ENCODE measurements at places on chromosomes 7 and 10.

DNA sequence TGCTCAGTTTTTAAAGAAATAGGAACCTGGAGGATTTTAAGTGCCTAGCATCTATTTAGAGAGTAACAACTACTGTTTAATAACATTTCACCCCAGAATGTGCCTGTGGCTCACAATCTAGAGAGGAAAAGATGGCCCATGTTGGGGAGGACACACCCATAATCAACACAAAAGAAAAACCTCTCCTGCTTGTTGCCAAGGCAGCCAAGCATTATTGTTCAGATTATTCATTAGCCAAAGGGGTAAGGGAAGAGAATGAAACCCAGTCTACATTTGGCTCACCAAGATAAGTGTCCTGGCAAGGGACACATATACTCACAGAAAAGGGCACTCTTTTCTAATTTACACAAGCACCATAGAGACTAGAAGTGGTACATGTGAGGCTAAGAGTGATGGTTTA, 17.7 kb upstream of the IFIT1B start:
- no peak for DNase-seq

DNA sequence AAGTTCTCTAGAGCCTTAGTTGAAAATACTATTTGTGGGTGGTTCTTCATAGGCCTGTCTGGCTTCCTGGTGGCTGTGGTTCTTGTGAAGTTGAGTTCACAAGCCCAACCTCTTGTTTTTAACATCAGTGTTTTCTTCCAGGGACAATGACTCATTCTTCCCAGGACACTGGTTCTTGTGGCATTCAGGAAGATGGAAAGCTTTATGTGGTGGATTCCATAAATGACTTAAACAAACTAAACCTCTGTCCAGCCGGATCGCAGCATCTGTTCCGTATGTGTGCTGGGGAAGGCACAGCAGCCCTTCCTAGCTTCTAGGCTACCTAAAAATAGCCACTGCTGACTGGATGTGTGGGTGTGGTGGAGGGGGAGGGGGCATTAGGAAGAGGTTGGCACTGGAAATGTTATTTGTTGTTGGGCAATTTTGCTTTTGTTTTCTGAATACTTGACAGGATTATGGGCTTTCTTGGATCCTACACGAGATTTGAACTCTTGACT, 3.9 kb downstream of the LSMEM1 start:
- no peak for DNase-seq

DNA sequence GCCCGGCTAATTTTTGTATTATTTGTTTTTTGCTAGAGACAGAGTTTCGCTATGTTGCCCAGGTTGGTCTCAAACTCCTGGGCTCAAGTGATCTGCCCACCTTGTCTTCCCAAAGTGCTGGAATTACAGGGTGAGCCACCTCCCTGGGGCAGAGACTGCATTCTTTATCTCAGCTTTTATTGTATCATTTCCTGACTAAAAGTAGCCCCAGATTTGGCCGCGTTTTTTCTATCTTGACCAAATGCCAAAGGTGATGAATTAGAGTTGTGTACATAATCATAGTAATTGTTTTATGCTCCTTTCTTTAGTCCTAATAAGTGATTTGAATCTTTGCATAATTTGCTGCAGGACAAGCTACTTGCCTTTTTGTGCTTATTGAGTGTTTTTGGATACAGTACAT, 3.1 kb upstream of the SMNDC1 start:
- DNase-seq = no peak

- DNase-seq = no peak
Measured at GRCh38 chr7:45003789-45004188, 3.8 kb downstream of the CCM2 start.

- no peak for DNase-seq
Measured at GRCh38 chr7:28556025-28556424, 143.7 kb downstream of the CREB5 start.

DNA sequence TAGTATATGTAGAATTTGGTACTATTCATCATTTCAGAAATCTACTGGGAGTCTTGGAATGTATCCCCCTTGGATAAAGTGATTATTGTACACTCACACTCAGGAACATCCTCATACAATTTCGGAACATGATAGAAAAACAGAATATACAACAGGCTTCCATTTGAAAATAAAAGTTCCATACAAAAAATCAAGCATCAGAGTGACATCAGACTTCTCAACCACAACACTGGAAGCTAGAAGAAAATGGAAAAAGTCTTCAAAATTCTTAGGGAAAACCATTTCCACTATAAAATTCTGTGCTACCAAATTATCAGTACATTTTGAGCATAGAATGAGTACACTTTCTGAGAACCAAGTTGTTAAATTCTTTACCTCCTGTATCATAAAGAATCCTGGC, 8.8 kb downstream of the LYZL1 start:
- no peak for DNase-seq

- no peak for DNase-seq
Measured at GRCh38 chr10:132591166-132591971, 53.8 kb downstream of the INPP5A start.

DNA sequence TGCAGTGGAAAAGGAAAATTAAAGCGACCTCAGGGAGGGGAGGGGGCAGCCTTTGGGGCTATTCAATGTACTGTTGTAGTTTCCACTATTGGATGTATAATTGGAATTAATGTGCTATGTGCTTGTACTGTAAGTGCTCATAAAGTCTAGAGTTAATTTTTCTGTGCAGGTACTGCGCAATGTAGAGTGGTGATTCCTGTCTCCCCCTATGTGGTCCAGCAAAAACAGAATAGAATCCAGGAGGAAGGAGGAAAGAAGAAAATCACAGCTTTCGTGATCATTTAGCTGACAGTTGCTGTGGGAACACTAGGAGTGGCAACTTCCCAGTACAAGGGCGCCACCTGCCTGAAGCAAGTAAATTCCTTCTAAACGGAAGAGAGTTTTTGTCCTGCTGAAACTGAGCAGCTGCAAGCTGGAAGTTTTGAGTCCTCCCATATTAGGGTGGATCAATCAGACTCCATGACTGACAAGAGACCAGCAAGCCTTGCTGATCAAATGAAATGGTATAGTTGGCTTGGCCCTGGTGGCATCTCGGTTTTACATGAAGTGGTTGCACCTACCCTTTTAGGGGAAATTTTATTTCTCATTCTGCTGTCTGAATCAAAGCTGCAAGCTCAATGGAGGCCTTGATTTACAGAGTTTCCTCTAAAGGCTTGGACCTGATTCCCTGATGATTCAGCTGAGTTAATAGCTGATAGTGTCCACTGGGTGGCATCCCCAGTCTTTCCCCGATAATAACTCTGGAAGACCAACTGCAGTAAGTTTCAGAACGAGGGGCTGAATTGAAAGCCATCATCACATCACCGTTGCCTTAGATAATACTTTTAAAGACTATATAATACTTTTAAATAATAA, 299.8 kb downstream of the HGF start:
- DNase-seq = peak; percentile 27

GRCh38 chr7:132406039-132406438, 170.2 kb downstream of the PLXNA4 start:
- DNase-seq = no peak

Measured in bone marrow (tissue), 2 donors.